ENCODE measurements at places on chromosomes 1 and 21.

DNA sequence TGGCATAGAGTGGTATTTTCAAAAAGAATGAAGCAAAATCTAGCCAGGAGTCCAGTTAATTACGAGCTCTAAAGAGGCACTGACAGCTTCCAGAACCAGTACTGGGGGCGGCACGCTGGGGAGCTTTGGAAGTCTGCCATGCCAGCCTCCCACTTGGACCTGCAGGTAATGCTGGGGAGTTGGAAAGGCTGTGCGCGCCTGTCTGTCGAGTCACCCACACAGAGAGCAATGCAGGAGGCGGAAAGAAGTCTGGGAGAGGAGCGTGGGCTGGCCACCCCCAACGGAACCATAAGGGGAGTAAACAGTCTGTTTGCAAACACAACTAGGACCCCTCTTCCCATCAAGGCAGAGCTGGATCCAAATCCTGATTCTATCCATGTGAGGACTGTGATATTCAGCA is 84.5 kb downstream of the BEND5 start:
- H3K27ac ChIP-seq = no peak overlapping the region
- H3K36me3 ChIP-seq = no peaks in the 10 kb centered on the region
- H3K4me3 ChIP-seq = no peak overlapping the region
- DNase-seq = no peak
- H3K4me1 ChIP-seq = no peaks in the 10 kb centered on the region
- H3K27me3 ChIP-seq = no peaks in the 10 kb centered on the region

GRCh38 chr1:237891979-237892378 is 1.3 kb upstream of the ZP4 start:
- H3K4me1 ChIP-seq = no peaks in the 10 kb centered on the region
- H3K4me3 ChIP-seq = no peak overlapping the region
- no peaks in the 10 kb centered on the region for H3K27me3 ChIP-seq

DNA sequence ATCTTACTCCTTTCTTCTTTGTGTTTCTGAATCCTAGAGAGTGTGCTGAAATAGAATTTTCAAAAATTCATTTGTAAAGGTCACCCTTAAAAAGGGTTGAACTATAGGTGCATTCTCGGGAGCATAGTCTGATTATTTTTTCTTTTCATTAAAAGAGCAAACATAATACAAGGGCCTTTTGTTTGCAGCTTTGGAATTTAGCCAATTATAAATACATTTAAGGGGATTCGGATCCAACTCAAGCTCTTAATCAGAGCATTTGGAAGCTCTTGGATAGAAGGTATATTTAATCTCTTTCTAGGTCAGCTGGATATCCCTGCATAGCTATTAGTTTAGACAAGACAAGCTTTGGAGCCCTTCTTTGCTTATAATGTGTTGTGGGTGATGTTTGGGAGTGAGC is 321.7 kb downstream of the HHAT start:
- H3K27me3 ChIP-seq = no peaks in the 10 kb centered on the region
- no peak overlapping the region for H3K4me3 ChIP-seq
- no peak for DNase-seq
- no peaks in the 10 kb centered on the region for H3K36me3 ChIP-seq
- H3K4me1 ChIP-seq = no peaks in the 10 kb centered on the region
- no peak overlapping the region for H3K27ac ChIP-seq

DNA sequence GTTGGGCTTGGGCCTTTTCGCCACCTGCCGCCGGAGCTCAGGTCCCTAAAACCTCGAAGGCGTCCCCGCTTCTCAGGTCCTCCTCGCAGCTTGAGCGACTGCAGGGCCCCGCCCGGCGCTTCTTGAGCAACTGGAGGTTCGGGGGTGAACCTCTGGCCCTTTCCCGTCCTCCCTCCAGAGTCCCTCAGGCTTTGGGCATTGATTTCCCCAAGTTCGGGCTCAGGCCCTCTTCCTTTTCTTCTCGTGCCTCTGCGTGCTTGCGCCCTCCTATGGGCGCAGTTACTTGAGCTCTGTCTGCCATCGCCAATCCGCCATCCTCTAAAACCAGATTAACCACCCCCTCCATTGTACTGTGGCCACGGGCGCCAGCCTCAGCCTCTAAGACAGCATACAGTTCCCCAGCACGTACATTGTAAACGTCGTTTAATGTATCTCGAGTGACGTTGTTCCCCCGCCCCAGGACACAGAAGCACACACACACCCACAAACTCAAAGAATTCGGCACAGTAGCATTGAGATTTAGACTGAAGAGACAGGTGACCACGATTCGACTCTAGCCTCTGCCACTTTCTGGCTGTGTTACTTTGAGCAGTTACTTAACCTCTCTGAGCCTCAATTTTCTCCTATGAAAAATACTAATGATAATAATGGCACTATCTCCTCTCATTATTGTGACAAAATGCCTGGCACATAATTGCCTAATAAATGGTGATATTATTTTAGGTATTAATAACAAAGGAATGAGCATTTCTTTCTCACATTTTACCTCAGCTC is 22.6 kb downstream of the BTG2 start:
- H3K27ac ChIP-seq = peak overlapping the region; percentile 97
- H3K27me3 ChIP-seq = peaks cover 2% of the 10 kb centered on the region
- no peaks in the 10 kb centered on the region for H3K36me3 ChIP-seq
- H3K4me1 ChIP-seq = peaks cover 57% of the 10 kb centered on the region
- DNase-seq = peak; percentile 70

DNA sequence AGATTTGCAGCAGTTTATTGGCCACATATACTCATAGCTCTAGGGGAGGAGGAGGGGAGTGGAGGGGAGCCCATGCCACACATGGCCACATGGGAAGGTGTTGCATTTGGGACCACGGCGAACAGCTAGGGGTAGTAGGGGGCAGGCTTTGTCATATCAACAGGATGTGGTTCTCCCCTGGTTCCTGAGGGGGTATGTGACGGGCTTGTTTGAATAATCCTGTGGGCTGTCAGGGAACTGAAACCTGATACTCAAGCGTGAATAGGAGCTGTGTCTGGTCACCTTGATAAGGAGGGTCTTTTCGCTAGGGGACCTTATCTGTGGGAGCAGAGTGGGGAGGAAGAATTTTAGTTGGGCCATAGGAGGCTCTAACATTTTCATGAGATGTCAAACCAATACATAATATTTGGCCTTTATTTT is 264.7 kb downstream of the CTH start:
- H3K27ac ChIP-seq = no peak overlapping the region
- DNase-seq = no peak
- H3K36me3 ChIP-seq = no peaks in the 10 kb centered on the region
- no peak overlapping the region for H3K4me3 ChIP-seq

DNA sequence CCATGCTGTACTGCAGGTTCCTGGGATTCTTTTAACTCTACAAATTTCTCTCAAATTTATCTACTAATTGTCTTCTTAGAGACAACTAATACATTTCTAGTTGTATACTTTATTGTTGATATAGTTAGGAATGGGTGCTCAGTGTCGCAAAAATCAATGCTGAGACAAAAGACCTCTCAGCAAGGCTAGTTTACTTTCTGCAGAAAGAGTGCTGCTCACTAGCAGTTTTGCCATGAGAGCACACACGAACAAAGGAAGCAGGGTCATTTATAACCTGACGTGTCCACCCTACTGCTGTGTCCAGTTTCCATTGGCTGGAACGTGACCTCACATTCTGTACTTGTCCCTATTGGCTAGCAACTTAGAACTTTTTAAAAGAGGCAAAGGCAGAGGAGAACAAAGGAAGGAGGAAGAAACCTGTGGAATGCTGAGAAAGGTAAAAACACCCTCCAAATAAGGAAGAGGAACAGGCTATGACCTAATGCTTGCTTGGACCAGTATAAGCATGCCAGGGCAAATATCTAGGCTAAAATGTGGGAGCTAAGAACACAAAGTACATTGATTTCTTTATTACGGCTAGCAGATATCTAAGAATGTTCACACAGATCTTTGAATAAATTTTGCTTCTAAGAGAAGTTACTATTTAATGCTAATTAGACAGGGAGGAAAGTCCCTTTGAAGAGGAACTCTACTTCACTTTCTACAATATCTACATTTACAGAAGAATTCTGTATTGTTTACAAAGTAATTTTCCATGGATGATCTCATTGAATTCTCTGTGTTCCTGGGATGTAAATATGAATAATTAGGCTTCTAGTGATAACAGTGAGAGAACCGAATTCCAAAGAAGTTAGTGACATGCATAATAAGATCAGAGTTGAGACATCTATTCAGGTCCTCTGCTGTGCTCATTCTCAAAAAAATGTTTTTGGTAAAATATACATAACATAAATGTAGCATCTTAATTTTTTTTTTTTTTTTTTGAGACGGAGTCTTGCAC is 86.0 kb upstream of the MAP10 start:
- no peak overlapping the region for H3K4me3 ChIP-seq
- peaks cover 6% of the 10 kb centered on the region for H3K27me3 ChIP-seq
- no peaks in the 10 kb centered on the region for H3K4me1 ChIP-seq

DNA sequence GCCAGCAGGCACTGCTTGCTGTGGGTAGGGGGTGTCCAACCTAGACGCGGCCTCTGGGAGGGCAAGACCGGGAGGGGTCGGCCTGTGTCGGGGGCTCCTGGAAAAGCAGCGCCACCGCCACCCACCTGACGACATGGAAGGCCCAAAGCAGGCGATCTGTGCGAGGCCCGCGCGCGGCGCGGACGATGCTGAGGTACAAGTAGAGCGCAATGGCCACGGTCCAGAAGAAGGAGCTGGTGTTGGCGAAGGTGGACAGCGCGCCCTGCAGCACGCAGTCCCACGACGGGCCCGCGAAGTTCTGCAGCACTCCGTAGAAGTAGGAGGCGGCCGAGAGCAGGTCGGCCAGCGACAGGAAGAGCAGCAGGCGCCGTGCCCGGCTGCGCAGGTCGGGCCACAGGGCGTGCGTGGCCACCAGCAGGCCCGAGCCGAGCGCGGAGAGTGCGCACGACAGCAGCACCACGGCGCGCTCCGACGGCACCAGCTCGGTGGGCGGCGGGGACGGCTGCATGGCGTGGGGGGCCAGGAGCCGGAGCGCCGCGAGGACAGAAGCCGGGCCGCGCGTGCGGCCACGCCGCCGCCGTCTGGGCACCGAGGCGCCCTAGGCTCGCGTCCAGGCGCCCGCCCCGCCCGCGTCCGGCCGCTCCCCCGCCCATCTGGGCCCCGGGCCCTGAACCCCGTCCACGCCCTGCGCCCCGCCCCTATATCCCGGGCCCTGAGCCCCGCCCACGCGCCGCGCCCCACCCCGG is at the start of gene GPR157:
GPR157 (minus strand) TSS at position 583 of the 746 bp plus-strand sequence; CDS start at position 508, 75 bp downstream.
- H3K4me3 ChIP-seq = peak within 1 kb of the TSS; percentile 83
- H3K4me1 ChIP-seq = peaks cover 26% of the 10 kb centered on the region
- H3K27me3 ChIP-seq = peaks cover 12% of the 10 kb centered on the region
- peak within 1 kb of the TSS; percentile 68 for H3K27ac ChIP-seq
- peak; percentile 70 for DNase-seq

- peaks cover 8% of the 10 kb centered on the region for H3K27me3 ChIP-seq
- no peak for DNase-seq
- no peaks in the 10 kb centered on the region for H3K4me1 ChIP-seq
- no peaks in the 10 kb centered on the region for H3K36me3 ChIP-seq
- no peak overlapping the region for H3K4me3 ChIP-seq
- H3K27ac ChIP-seq = no peak overlapping the region
These were observed 174.9 kb downstream of the IER5 start for GRCh38 chr1:181263444-181263843.

DNA sequence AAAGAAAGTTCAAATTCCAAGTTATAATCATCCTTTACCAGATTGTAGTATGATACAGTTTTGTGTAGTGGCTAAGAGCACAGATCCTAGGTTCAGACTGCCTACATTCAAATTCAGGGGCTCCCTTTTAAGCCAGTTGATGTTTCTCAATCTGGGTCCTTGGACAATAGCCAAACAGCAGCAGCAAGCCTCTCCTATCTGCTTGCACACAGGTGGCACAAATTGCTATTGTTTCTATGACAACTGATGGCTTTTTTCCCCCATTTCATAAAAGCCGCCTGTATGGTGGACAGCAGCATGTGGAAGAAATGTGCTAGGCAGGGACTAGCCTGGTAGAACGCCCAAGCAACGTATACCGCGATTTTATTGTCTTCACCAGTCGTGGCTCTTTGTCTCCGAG is 76.5 kb downstream of the S1PR1 start:
- H3K27me3 ChIP-seq = peaks cover 21% of the 10 kb centered on the region
- H3K4me3 ChIP-seq = no peak overlapping the region
- DNase-seq = no peak
- peaks cover 63% of the 10 kb centered on the region for H3K4me1 ChIP-seq
- no peak overlapping the region for H3K27ac ChIP-seq

DNA sequence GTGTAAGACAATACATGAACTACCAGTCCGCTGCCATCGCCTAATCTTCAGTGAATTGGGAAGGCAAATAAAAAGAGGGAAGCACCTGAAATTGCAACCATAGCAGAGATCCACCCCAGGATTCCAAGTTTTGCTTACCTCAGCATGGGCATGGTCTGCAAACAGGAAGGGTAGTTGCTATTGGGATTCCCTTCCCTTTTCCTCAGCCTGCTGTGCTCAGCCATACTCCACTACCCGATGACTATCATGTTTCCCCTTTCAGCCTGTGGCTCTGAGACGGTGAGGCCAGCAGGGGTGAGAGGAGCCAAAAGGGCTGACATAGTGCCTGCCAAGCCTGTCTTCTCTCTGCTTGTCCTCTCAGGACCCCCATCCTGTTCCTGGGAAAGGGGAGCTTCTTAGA is 64.2 kb downstream of the GPR137B start:
- H3K36me3 ChIP-seq = peaks cover 17% of the 10 kb centered on the region
- no peaks in the 10 kb centered on the region for H3K4me1 ChIP-seq
- H3K4me3 ChIP-seq = no peak overlapping the region
- no peak for DNase-seq
- no peaks in the 10 kb centered on the region for H3K27me3 ChIP-seq

GRCh38 chr1:81708250-81708649 is 92.5 kb upstream of the ADGRL2 start:
- H3K4me1 ChIP-seq = no peaks in the 10 kb centered on the region
- no peak for DNase-seq
- H3K4me3 ChIP-seq = no peak overlapping the region

GRCh38 chr1:71589005-71589404 is 508.2 kb upstream of the ZRANB2 start:
- DNase-seq = no peak
- no peaks in the 10 kb centered on the region for H3K36me3 ChIP-seq
- H3K27me3 ChIP-seq = no peaks in the 10 kb centered on the region
- no peak overlapping the region for H3K4me3 ChIP-seq
- no peak overlapping the region for H3K27ac ChIP-seq

DNA sequence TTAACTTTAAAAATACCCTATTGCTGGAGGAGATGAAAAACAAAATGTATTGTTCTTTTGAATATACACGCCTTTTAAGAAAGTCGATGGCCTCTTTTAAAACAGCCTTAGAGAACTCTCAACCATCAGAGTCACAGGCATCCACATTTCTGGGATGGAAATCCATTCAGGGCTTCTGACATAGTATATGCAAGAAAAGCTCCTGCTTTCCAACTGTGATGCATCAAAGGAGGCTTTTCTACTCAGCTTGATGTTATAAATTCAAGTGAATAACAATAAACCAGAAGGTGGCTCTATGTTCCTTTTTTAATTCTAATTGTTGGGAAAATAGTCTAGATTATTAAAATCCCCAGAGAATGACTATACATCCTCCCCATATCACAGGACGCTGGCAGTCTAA is 398.8 kb upstream of the CXADR start:
- no peaks in the 10 kb centered on the region for H3K4me1 ChIP-seq
- DNase-seq = no peak
- H3K27me3 ChIP-seq = no peaks in the 10 kb centered on the region
- no peak overlapping the region for H3K27ac ChIP-seq
